ENCODE measurements at places on chromosomes 2 and 18. TPM values are rescaled to one million over a fixed set of nuclear protein-coding genes. Genes with fewer than 3 reads are reported as not detected.

The DPP4 gene
- 101 TPM for total RNA-seq

The CYP1B1 gene
- 8.6 TPM for total RNA-seq

The CD28 gene
- total RNA-seq, result 58.9 TPM

The CRYGD gene
- not detected for total RNA-seq

The NEB gene
- total RNA-seq, result 1.2 TPM

- no peak for DNase-seq
Observed at GRCh38 chr18:9629709-9630108, 15.3 kb upstream of the PPP4R1 start.

DNA sequence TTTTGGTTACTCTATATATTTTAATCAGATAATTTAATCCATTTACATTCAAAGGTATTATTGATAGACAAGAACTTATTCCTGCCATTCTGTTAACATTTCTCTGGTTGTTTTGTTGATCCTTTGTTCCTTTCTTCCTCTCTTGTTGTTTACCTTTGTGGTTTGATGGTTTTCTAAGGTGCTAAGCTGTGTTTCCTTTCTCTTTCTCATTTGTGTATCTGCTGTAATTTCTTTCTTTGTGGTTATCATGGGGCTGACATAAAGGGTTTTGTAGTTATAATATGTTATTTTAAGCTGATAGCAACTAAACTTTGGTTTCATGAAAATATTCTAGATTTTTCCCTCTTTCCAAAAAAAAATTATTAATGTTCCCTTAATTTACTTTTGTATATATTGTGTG, 179.2 kb downstream of the NDUFA10 start:
- no peak for DNase-seq

- DNase-seq, result no peak
Observed at GRCh38 chr2:3131636-3132326, 245.8 kb downstream of the EIPR1 start.

- no peak for DNase-seq
Observed at GRCh38 chr2:8577573-8577972, 104.3 kb upstream of the ID2 start.
